ENCODE measurements at places on chromosomes 3 and 15.

- no peak for DNase-seq
Observed at GRCh38 chr3:109784285-109784684, 446.9 kb upstream of the DPPA4 start.

DNA sequence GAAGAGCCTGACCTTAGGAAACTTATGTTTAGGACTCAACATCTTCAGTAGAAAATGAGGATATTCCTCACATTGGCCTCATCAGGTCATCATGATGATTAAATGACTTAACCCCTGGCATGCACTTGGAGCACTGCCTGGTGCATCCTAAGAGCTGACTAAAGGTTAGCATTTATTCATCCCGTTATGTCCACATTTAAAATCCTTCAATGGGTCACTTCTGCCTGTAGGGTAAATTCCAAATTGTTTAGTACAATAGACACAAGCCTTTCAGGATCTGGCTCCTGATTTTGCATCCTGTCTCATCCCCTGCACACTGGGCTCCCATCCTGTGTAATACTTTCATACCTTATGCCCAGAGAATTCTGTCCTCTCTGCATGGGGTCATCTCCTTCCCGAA is 195.2 kb upstream of the MCTP2 start:
- DNase-seq, result no peak

GRCh38 chr3:52372822-52373504 is 56.8 kb downstream of the DNAH1 start:
- peak; percentile 6 for DNase-seq

- DNase-seq, result no peak
Observed at GRCh38 chr3:78900880-78901279, 866.9 kb downstream of the ROBO1 start.

GRCh38 chr3:72155391-72156064 is 370.6 kb upstream of the PROK2 start:
- no peak for DNase-seq

GRCh38 chr3:46221938-46222337 is 13.8 kb upstream of the CCR1 start:
- no peak for DNase-seq

DNA sequence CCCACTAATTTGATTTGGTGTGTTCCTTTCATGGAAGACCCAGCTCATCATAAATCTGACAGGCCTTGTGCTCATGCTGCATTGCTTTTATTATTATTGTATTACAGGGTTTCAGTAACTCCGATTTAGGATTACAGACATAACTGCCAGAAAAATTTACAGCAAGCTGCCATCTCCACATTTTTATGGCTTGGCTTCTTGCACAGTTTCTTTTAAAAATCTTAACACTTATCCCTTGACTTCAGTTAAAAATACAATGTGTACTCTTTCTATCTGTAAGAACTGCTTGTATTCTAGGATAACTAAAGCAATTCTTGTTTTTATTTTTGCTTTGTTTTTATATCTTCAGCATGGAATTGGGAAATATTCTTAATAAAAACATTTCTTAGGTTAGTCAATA is 612.2 kb downstream of the DIPK2A start:
- no peak for DNase-seq

DNA sequence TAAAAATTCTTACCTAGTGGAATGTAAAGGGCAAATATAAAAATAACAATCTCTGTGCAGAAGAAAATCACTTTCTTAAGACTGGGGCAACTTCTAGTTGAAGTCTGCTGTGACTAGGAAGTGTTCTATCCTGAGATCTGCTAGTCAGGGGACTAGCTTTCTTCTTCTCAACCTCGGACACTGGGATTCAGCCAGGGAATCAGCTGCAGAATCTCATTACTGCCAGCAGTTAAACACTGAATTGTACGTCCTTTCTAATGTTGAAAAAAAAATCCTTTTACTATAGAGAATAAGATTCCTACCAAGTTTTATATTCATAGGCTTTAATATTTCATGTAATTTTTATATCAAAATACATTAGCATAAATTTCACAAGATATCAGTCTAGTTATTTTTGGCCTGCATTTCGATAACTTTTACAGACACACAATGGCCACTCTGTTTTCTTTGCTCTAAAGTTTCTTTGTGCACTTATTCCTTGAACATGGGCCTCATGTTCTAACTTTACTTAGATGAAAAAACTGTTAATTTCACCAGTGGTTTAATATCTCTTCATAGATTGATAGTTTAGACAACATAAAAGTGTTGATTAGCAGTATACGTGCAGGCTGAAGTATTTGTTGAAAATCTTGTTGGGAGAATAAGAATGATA is 2.6 kb upstream of the NEO1 start:
- DNase-seq, result no peak

DNA sequence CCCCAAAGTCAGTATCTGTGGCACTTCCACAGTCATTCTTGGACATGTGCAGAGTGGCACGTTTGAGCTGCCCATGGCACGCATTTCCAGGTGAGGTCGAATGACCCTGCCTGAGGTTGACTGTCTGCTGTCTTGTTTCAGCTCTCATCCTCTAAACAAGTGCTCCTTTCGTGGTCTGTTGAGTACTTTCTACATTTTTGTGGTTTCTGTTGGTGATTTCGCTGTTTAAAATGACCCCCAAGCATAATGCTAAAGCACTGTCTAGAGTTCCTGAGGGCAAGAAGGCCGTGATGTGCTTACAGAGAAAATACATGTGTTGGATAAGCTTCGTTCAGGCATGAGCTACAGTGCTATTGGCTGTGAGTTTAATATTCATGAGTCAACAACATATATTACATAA is 40.0 kb upstream of the SAMMSON start:
- no peak for DNase-seq

DNA sequence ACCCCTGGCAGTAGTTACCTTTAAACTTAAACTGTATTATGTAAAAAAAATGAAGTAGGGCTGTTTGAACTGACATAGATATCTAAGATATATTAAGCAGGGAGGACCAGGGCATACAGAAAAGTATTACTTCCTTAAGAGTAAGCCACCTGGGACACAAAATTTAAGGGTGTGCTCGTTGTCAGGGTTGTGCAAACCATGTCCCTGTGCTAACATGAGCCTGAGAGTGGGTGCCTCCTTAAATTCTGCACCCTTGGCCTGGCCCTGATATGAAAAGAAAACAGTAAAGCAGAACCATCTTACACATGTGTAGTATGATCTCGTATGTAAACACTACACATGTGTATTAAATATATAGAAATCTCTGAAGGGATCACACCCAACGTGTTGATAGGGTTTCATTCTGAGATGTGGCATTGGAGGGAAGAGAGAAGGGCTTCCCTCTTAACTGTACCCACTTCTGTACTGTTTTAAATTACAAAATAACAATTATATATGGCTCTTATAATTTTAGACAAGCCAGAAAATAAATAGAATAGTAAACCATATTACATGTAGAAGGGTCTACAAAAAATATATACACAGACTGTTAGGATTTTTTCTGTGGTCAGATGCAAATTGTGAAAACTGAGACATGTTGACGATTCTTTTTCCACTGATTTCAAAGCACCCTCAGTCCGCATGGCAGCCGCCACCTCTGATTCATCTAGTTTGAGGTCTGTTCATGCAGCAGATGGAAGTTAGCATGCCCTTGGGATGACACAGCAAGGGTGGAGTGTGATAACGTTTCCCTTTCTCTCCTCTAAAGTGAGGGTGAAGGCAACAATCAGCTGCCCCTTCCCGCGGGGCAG is 400.8 kb upstream of the PROK2 start:
- no peak for DNase-seq

DNA sequence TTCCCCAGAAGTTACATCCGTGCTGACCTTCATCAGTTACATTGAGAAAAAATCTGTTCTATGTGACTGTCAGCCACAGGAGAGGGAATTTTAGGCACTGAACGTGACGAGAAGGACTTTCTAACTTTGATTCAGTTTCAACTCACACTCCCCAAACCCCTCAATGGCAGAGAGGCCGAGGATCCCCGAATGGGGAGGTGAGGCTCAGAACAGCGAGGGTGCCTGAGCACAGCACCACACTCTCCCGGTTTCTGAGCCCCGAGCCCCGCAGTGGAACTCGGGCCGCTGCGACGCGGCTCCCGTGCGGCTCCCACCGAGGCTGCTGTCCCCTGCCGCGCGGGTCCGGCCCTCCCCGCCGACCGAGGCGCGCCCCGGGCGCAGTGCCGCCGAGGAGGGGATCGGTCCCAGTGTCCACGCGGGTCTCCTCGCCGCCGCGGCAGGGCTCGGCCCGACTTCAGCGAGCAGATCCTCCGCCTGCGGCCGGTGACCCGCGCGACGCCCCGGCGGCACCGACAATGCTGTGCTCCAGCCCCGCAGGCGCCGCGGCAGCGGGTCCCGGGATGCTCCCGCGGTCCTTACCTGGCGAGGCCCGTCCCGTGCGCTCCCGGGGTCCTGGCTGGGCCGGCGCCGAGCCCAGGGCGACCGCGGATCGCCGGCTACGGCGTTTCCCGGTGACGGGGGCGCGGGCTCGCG is 439 bp downstream of the CTXND1 start:
- DNase-seq, result no peak

GRCh38 chr3:98613616-98614015 is 20.2 kb upstream of the CPOX start:
- DNase-seq, result no peak

- no peak for DNase-seq
Observed at GRCh38 chr3:172036541-172037215, 2.7 kb upstream of the FNDC3B start.

- DNase-seq, result no peak
Observed at GRCh38 chr15:61327019-61327631, 98.0 kb upstream of the RORA start.

DNA sequence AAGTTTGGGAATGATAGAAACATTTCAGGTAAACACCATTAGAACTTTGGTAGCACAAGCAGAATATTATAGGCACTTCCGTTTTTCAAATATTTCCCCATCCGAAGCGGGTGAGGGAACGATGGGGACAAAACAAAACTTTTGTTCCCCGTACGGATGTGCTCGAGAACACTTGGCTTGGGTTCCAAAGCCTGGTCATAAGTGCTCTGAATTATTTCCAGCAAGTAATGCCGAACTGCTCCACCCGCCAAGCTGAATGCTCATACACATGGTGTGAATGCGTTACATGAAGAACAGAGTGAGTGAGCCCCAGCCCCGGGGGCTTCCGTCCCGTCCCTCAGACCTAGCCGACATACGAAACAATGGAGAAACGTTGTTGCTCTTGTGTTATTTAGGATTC is 438.2 kb upstream of the ARRDC4 start:
- DNase-seq, result no peak

GRCh38 chr3:107973152-107973551 is 117.7 kb downstream of the CD47 start:
- DNase-seq, result no peak

GRCh38 chr15:48748535-48748934 is 62.3 kb downstream of the CEP152 start:
- DNase-seq, result no peak

DNA sequence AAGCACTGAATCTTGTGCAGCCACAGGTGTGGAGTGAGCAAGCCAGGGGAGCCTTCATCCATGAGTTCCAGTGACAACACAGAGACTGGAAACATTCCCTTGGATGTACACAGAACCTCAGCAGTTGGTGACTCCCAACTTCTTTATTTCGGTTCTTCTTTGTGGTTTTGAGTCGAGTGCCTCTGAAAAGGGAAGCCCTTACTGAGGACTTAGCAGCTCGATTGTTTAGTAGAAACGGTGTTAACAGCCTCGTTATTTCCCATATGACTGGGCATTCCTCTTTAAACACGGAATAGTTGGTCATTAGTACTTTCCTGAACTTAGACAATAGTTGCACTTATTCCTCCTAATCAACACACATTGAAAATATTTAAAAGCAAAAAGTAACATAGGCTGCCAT is 7.7 kb downstream of the SLCO3A1 start:
- DNase-seq, result peak; percentile 94

- no peak for DNase-seq
Observed at GRCh38 chr3:103134023-103134724, 699.4 kb downstream of the ZPLD1 start.

DNA sequence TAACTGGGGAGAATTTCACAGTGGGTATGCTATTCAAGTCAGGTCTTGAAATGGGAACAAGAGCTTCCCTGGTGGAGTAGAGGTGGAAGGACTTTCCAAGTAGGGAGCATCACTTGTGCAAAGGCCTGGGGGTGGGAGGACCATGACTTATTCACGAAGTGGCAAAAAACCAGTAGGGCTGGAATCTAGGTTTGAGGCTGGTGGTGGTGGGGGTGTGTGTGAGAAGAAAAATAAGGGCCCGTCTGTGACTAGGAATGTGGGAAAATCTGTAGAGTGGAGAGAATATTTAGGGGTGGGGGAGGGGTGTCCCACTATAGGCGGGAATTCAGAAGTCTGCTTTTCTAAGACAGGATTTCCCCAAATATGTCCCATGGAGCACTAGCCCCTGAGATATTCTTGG is 271.9 kb upstream of the TBL1XR1 start:
- DNase-seq, result no peak

DNA sequence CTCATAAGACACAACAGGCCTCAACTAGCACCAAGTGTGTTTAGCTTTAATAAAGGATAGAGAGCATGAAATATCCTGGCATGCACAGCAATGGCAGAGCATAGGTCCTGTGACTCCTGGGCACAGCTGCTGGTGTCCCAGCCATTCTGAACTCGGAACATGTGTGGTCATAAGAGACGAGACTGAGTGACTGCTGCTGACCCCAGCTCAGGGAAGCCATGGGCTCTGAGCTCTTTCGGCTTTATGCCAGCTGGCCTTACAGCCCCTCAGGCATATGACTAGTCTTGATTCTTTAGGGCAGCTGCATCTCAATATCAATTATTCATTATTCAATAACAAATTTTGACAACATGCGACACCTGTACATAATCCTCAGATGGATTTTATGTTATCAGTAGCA is 62.4 kb upstream of the TOPAZ1 start:
- no peak for DNase-seq

DNA sequence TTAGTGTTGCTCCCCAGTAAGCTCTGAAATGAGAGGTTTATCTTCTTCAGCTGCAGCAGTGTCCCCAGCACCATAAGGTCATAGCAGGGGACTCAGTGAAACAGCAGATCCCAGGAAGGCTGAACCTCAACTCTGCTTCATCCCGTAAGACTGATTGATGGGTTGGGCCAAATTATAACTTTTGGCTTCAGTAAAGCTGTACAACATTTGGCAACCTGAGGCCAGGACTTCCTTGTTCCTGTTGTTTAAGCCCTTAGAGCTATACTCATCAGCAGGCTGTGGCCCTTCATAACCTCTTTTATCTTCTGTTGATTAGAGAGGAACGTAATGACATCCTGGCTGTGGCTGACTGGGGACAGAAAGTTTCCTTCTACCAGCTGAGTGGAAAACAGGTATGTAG is 29.0 kb downstream of the IFT122 start:
- no peak for DNase-seq

All from inflammatory macrophage (primary cell).